T-helper 9 cell (primary cell): ENCODE measurements at places on chromosomes 5 and 9.

DNA sequence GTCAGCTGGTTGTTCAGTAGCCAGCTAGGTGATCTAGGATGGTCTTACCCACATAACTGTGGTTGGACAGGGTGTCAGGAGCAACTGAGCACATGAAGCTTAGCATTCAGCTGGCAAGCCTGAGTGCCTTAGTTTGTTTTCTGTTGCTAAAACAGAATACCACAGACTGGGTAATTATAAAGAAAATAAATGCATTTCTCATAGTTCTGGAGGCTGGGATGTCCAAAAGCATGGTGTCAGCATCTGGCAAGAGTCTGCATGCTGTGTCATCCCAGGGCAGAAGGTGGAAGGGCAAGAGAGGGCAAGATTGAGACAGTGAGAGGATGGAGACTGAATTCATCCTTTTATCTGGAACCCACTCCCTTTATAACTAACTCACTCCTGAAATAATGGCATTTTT is 921.5 kb downstream of the TLE4 start:
- DNase-seq = no peak

- DNase-seq = no peak
Observed at GRCh38 chr5:17723876-17724275, 89.6 kb downstream of the TAF11L14 start.

GRCh38 chr5:53456366-53456765 is 24.1 kb upstream of the FST start:
- no peak for DNase-seq

DNA sequence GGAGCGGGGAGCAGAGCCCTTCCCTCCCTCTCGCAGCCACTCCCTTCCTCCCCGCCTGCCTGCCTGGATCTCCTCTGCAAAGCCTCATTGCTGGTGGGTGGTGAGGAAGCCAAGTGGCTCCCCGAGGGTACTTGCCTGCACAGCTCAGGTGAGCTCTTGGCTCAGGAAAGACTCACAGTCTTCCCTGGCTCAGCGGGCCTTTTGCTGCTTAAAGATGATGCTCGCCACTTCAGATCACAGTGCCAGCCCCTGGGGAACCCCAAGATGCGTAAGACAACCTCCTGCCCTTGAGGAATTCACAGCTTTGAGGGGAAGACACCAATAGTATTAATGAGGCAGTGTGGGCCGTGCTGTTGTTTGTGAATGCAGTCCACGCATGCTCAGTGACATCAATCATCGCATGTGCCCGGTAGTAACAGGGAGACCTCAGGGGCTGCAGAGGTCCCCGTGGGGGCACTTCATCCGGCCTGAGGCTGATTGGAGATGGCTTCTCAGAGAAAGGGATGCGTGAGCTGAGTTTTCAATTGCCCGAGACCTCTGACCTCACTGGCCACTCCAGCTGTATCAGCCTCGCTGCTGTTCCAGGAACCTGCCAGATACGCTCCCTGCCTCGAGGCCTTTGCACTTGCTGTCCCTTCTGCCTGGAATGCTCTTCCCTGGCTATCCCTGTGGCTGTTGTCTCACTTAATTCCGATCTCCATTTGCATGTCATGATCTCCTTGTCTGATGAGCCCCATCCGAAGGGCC is 36.8 kb downstream of the ERGIC1 start:
- no peak for DNase-seq

DNA sequence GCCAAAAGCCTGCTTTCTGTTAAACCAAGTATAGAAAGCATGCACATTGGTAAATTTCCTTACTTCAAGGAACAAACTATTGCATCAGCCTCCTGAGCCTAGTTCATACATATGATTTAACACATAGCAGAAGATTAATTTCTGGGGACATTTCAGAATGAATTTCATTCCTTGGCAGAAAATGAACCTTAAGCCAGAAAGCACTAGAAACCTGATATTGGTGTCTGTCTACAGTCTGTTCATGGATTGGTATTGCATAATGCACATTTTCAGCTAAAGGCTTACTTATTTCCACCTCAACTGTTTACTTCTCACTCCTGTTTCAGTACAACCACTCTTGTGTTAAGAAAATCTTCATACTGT is 1471.8 kb upstream of the NUDT12 start:
- DNase-seq = no peak

- no peak for DNase-seq
Observed at GRCh38 chr9:1474671-1475070, 424.5 kb downstream of the DMRT2 start.

- DNase-seq = peak; percentile 67
Observed at GRCh38 chr9:94065535-94065961, 18.7 kb upstream of the PTPDC1 start.

DNA sequence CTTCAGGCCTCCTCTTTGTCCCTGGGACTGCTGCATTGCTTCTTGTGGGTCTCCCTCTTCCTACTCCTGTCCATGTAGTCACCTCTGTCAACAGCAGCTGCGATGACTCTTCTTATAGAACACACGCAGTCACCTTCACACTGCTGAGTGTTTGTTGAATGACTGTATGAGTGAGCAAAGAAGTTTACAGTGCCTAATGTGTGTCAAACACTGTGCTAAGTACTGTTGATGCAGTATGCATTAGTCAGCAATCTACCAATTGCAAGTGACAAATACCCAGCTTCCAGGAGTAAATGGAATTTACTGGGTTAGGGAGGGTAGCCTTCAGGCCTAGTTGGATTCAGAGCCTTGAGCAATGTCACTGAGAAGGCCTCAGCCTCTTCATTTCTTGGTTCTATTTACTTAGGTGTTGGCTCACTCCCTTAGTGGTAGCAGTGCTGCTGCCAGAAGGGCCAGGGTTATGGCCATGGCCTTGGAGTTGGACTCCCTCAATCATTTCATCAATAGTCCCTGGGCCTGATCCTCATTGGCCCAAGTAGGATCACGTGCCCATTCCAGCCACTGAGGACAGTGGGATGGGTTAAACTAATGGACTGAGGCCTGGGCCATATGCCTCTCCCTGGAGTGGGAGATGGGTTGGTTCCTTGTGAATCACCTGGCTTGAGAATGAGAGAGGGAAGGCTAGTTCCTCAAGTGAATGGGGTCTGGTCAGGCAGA is 93.5 kb downstream of the RGS3 start:
- DNase-seq = no peak

- DNase-seq = no peak
Observed at GRCh38 chr9:69425136-69425801, 100.3 kb downstream of the ENTREP1 start.
